Stimulated activated naive CD8-positive, alpha-beta T cell treated with anti-CD3 and anti-CD28 coated beads, Interleukin-15, Interleukin-2, amounts not matched to agents 100 U/mL and 50 U/mL, for 24 hours (primary cell): ENCODE measurements at places on chromosomes 4 and X.

- DNase-seq = no peak
Observed at GRCh38 chr4:112926819-112927218, 122.6 kb upstream of the ANK2 start.

GRCh38 chr4:94588896-94589693 is 137.4 kb downstream of the PDLIM5 start:
- no peak for DNase-seq

DNA sequence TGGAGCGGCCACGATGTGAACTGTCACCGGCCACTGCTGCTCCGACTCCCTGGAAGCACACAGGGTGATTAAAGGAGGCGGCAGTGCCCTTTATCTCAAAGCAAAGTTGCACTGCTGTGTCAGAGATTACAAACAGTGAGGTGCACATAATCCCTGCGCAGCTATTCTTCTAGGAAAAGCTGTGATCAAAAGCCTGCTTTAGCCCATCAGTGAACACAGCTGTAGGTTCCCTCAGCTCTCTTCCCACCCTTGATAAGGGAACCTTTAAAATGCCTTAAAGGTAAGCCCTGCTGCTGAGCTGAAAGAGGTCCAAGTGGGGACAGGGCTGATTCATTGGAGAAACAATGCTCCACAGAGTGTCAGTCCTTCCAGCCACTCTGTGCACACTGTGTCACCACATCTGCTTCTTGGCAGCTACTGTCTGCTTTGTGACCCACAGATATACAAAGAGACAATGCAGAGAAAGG is 127.6 kb downstream of the EIF4E start:
- DNase-seq = no peak

GRCh38 chr4:149280806-149281205 is 534.8 kb downstream of the IQCM start:
- DNase-seq = no peak

DNA sequence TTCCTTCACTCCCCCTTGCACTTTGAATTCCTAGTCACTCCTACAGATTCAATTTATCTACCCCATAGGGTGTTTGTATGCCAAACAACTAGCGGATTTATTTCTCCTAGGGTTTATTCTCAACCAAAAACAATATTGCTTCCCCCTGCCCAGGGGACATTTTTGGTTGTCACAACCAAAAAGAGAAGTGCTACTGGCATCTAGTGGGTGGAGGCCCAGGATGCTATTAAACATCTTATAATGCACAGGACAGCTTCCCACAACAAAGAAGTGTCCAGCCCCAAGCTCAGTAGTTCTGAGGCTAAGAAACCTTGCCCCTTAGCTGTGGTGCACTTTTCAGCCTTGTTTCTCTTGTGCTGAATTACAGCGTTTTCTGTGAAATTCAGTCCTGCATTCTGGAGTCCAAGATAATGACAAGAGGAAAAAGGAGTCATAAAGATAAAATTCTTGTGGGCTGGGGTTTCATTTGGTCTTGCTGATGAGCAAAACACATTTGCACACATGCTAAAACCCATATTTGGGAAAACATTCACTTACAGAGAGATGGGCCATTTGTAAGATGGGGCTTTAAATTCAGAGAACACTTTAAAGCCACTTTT is 11.2 kb upstream of the SYTL4 start:
- DNase-seq = no peak

GRCh38 chr4:10456595-10457254 is 501 bp downstream of the ZNF518B start:
- peak; percentile 69 for DNase-seq

- no peak for DNase-seq
Observed at GRCh38 chr4:169135776-169136175, 125.7 kb upstream of the CBR4 start.

DNA sequence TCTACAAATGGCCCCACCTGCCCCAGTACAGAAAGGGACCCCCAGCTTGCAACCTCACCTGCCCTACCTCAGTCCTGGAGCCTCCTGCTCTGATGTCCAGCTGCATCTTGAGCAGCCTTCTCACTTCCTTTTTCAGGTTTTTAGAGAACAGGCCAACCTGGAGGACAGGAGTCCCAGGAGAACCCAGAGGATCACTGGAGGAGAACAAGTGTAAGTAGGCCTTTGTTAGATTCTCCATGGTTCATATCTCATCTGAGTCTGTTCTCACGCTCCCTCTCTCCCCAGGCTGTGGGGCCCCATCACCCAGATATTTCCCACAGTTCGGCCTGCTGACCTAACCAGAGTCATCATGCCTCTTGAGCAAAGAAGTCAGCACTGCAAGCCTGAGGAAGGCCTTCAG is 3.6 kb downstream of the MAGEA11 start:
- no peak for DNase-seq

DNA sequence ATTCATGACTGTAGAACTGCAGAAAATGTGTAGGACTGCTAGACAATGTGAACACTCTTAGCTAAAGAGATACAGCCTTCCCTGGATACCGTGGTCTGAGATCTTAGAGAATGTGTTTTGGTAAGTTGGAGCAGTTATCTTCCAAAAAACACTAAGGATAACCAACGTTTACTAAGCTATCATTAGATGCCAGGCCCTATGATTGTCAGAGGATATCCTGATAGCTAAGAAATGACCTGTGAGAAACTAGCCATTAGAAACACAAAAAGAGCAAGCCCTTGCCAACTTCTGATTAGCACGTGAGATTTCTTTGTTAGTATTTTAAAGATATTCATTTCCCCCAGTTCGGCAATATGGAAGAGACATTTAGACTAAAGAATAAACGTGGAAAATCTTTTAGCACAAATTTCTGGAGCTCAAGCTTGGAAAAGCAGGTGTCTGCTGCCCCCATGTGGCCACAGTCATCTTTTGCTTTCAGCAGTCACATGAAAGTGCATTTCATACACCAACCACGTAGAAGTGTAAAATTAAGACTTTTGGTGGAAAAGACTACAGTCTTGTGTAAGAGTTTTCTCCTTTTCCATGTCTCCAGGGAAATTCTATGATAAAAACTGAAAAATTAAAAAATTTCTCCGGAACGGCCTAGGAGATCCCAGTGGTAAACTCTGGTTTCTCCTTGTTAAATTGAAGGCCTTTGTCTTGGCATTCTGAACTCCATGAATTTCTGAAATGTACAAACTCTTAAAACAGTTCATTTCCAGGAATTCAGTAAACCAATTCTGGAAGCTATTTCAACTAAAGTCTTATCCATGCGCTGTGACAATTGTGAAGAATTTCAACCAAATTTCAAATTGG is 136.4 kb downstream of the ZNF674 start:
- peak; percentile 72 for DNase-seq

DNA sequence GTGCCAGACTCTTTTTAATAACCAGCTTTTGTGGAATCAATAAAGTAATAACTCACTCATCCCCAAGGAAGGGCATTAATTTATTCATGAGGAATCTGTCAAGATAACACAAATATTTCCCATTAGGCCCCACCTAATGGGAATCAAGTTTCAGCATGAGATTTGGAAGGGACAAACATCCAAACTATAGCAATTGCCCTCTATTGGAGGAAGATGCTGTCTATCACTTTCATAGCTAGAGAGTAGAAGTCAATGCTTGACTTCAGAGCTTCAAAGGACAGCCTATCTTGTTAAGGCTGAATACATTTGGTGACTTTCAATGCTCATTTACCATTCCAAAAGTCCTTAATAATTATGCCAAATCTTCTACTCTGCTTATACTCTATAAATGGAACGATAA is 84.9 kb upstream of the ATOH1 start:
- no peak for DNase-seq

- DNase-seq = no peak
Observed at GRCh38 chr4:124019749-124020549, 623.4 kb downstream of the SPRY1 start.

DNA sequence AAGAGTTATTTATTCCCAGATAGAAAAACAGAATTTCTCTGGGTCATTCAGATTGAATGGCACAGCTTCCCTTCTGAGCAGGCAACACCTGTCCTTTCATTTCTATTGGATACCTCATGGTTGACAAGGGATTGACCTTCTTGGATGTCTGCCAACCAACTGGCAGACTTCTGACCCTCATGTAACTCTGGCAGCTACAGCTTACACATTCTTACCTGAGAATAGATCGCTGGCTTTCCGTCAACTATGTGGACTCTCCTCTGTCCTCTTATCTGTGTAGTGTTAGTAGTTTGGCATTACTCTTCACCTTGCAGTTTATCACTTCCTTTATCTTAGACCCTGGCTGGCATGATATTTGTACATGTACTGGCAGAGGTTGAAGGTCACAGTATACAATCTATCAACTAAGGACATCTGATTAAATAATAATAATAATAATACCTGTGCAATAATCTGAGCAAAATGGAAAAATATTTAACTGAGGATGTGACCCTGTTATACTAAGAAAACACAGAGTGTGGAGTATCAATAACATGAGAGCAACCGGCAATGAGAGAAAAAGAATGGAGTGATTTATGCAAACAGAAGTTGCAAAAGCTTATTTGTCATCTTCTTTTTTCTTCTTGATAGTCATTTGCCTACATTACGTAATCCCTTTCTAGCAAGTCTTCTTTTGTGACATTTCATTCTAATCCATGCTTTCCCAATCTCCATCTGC is 1118.2 kb downstream of the ARAP2 start:
- DNase-seq = no peak

DNA sequence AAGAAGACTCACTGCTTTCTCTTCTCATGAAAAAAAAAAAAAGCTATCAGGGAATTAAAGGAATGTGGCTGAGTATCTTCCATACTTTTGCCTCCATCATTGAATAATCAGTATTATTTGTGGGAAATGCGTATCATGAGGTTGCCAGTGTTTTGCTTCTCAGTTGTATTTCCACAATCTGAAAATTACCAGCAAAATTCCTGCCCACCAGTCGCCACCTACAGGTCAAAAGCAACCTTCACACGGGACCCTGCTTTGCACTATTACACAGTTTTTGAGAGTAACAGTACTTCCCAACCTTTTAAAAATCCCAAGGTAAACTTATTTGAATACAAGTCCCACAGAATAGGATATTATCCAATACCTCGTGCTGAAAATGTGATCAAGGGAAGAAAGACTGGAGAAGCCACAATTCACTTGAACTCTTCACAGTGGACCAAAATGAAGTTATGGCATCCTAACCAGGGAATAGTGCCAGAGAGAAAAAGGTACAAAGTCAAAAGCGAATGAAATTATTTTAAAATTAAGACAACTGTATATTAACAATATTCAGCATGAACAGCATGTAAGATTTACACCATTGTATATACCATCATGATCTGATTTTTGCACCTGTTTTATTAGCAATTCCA is 30.4 kb downstream of the PGRMC1 start:
- DNase-seq = no peak

GRCh38 chrX:52346174-52347165 is 22.4 kb upstream of the XAGE2 start:
- peak; percentile 10 for DNase-seq
